ENCODE measurements at places on chromosomes 11 and 22.

DNA sequence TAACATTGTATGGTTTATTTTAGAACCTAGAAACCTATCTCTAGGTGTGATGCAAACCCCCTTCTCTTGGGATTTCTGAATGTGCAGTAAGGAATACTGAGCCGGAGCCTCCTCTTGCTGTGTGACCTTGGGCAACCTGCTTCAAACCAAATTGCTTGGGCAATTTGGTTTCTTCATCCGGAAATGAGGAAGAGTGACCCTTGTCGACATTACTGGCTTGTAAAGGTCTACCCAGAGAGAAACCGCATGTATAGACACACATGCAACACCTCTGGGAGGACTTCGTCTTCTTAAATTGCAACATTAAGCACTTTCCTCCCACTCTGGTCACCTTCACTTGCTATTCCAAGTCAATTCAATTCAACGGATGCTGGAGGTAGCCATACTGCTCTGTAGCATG lies 19.6 kb upstream of the TP53I11 start:
- DNase-seq, result no peak

DNA sequence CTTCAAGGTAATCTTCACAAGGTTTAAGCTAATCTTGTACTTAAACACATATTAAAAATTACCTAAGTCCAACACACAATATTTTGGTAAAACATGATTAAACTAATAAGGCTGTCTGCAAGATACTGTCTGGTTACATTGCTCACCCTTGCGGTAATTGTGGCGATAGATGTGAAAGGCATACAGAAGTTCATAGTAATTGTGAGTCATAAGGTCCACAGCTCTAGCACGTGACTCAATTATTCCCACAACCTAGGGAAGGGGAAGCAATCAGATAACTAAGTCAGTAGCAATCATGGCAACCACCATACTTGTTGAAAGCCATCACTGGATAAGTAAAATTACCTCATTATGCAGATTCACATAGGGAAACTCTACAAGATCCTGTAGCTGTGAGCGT lies 30.5 kb upstream of the FNBP4 start:
- no peak for DNase-seq

GRCh38 chr22:23121000-23121421 lies 20.8 kb downstream of the RSPH14 start:
- no peak for DNase-seq

DNA sequence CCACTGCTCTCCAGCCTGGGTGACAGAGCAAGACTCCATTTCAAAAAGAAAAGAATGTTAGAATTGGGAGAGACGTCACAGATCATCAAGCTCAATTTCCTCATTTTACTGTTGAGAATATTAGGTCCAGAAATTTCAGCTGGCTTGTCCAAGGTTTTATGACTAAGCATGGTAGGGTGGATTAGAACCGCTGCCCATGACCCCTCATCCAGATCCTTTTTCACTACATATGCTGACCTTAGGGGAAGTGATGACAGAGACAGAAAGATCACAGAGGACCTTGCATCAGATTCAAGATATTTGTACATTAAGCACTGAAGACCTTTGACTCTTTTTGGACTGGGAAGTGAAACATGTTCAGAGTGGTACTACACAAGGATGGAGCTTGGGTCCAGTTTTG lies 134.5 kb downstream of the ADAMTS15 start:
- no peak for DNase-seq

DNA sequence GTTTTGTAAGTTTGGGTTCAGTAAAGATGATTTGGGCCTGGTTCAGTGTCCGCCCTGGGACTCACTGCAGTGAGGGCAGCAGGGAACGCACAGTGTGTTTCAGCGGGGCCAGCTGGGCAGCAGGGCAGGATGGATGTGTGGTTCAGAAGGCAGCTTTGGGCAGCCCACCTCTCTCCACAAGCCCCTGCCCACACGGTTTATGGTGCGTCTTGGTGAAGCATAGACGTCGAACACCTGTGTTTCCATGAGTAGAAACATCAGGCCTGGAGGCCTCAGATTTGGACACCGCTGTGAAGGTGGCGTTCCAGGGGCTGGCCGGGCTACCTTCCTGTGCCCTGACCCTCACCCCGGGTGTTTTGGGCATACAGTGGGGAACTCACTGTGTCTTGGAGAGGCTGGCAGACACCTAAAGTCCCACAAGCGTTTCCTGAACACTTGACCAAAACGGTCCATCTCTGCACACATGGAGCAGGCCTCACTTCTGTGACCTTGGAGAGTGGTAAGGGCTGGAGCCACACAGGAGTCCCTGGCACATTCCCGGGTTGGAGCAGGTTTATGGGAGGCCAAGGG lies 59.0 kb downstream of the ST14 start:
- DNase-seq, result no peak

GRCh38 chr22:22691055-22691454 lies 46.6 kb downstream of the GGTLC2 start:
- DNase-seq, result no peak

DNA sequence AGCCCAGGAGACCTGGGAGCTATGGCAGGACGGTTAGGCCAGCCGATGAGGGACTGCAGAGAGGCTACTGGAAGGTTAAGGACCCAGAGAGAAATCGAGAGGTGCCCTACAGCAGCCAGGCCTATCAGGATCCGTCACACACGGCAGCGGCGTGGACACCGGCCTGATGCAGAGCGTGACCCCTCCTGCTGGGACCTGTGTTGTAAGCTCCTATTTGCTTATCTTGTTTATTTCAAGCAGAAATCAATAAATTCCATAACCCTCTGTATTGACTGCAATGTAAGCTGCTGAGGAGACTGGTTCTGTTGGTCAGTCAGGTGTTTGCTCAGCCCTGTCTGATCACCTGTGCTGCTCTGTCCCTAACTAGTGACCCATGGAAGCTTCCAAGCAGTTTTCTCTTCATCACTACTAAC lies 39.9 kb downstream of the PPP2R1B start:
- DNase-seq, result no peak

GRCh38 chr11:48033918-48034341 lies 53.6 kb downstream of the PTPRJ start:
- DNase-seq, result no peak

DNA sequence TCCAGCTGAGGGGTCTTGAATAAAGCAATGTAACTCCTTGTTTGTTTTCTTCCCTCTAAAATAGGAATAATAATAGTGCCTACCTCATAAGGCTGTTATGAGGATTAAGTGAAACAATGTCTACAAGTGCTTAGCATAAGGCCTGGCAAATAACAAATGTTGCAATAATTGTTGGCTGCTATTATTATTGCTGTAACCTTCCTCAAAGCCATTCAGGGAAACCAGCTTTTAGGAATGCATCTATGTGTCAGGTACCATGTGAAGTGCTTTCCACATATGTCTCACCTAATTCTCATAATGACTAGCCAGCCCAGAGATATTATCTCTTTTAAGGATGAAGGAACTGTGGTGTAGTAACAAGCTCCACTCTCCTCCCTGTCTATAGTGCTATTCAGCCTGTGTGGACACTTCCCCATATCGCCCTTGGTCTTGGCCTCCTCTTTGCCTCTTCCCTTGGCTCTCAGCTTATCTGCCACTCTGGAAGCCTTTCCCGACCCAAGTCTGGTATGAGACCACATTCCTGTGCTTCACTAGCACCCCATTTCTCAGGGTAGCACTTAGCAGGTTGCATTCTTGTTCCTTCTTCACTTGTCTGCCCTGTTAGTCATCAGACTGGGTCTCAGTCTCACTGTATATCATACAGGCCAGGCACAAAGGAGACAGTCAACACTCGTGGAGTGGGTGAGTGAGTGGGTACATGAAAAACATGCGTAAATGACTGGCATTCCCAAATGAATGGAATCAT lies 23.8 kb downstream of the CSNK2A3 start:
- no peak for DNase-seq

DNA sequence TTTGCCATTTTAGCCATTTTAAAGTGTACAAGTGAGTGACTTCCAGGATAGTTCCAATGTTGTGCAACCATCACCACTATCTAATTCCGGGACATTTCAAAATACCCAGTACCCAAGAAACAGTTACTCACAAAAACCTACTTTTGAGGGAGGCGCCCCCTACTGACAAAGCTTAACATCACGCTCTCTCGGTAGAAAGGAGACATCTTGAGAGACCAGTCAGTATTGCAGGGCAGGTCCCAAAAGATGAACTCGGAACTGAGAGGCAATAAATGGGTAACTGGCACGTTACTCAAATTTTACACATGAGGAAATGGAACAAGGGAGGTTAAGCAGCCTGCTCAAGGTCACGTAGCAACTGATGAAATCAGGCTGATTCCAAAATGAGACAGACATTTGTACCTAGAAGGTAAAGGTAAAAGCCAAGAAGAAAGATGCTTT lies 50.0 kb upstream of the POU2AF1 start:
- no peak for DNase-seq

GRCh38 chr11:86627776-86628455 lies 44.5 kb downstream of the ME3 start:
- DNase-seq, result no peak

- no peak for DNase-seq
Observed at GRCh38 chr22:17235149-17235655, 16.0 kb upstream of the ADA2 start.

GRCh38 chr11:15170698-15171097 lies 56.0 kb downstream of the INSC start:
- DNase-seq, result no peak

GRCh38 chr11:57546869-57547475 lies 9.6 kb downstream of the SMTNL1 start:
- no peak for DNase-seq

DNA sequence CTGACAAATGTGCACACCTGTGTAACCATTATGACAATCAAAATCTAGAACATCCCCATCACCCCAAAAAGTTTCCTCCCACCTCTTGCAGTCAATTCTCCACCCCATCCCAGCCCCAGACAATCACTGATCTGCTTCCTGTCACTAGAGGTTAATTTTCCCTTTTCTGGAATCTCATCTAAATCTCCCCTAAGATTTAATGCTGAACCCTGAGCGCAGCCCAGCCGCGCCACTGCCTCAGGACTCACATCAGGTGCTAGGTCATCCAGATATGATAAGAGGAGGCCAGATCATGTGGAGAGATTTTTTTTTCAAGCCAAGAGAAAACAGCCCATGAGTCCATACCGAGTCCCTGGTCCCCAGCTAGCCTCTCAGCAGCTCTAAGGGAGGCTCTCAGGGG lies 4.3 kb upstream of the TMPRSS13 start:
- no peak for DNase-seq

DNA sequence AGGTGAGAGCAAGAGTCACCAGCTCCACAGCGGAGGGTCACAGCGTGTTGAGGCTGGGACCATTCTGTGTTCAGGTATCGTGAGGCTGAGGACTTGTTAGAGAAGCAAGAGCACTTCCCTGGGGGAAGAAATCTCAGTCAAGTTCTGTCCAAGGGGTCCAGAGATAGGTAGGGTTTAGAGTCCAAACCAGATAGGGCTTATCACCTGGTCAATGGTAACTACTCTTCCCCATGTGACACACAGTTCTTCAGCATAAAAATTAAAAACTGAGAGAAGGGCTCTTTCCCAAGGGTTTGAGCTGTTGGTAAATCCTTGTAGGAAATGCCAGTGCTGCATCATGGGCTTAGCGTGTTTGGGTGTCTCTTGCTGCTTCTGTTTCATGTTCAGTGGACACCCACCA lies 54.8 kb upstream of the MN1 start:
- no peak for DNase-seq

Data from NCI-H774 (cell line).